ENCODE measurements at places on chromosomes 1 and 21.

DNA sequence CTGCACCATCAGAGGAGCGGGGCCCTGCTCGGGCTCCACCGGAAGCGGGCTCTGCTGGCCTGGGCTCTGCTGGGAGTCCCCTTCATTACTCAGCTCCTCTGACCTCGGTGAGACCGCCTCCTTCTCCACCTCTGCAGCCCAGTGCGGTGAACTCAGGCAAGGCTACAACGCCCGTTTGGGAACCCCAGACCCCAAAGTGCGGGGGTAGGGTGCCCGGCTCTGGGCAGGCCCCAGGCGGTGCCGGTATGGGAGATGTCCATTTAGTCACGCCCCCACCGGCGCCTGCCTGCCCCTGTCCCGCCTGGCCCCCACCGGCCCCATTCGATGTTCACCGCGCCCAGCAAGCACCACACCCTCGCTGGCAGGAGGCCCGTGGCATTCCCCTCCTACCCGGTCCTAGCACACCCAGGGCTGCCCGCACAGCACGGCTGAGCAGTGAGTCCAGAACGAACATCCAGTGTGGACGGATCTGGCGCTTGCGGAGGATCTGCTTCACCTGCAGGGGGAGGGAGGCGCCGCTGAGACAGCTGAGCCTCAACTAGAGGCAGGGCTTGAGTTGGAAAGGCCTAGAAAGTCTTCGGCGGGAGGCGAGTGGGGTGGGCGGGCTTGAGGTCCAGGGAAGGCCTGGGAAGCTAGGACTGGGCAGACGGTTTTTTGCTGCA is 10.0 kb downstream of the MAP3K6 start:
- DNase-seq, result no peak

GRCh38 chr1:185257950-185258208 is 59.2 kb downstream of the IVNS1ABP start:
- DNase-seq, result no peak

DNA sequence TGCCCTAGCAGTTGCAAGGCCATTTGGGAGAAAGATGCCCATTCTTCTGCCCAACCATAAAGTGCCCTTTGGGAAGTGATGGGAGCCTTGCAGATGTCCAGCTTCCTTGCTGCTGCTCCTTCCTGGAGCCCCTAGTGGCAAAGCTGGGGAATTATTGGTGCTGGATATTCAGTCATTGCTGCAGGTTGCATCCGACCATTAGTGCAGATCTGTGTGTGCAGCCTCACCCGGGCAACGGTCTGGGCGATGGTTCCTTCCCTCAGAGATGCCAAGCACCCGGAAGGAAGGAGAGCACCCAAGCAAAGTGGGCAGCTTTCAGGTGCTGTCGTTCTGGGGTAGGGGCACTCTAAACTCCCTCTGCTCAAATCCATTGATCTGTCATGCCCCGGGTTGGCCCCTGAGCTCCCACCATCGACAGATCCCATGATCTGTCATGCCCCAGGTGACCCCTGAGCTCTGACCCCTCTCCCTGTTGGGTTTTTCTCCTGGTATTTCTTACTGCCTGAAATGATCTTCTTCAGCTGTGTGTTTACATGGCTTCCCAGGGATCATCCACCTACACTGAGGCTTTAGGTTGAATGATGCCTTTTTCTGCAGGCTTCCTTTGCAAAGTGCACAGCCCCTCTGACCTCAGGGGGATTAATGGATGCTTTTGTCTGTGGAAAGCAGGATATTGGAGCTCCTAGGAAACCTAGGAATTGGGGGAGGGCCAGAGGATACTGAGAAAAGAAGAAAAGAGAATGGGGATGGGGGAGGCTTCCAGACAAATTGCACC is 467.5 kb downstream of the PTPRU start:
- no peak for DNase-seq

GRCh38 chr1:67948151-67949080 is 102.0 kb downstream of the DIRAS3 start:
- DNase-seq, result no peak

- no peak for DNase-seq
Observed at GRCh38 chr21:41048623-41049022, 119.3 kb upstream of the BACE2 start.

- no peak for DNase-seq
Observed at GRCh38 chr1:197388801-197389200, 120.7 kb downstream of the CRB1 start.

DNA sequence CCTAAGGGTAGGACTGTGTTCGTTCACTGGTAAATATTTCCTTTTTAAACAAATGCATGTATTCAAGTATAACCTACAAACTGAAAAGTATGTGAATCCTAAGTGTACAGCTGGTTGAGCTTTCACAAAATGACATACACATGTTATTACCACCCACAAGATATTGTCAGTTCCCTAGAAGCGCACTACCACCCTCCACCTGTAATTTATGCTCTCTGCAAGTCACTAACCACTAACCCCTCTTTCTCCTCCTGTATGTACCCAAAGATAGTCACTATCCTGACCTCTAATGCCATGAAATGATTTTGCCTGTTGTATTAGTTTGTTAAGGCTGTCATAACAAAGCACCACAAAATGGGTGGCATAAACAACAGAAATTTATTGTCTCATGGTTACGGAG is 82.8 kb upstream of the CHODL start:
- DNase-seq, result no peak

GRCh38 chr1:16164213-16165072 is 8.6 kb upstream of the EPHA2 start:
- DNase-seq, result no peak

GRCh38 chr1:234969011-234969441 is 159.6 kb downstream of the TOMM20 start:
- no peak for DNase-seq

- DNase-seq, result no peak
Observed at GRCh38 chr1:202682477-202682876, 27.8 kb downstream of the SYT2 start.

GRCh38 chr1:106768077-106768476 is 288.4 kb upstream of the PRMT6 start:
- no peak for DNase-seq

DNA sequence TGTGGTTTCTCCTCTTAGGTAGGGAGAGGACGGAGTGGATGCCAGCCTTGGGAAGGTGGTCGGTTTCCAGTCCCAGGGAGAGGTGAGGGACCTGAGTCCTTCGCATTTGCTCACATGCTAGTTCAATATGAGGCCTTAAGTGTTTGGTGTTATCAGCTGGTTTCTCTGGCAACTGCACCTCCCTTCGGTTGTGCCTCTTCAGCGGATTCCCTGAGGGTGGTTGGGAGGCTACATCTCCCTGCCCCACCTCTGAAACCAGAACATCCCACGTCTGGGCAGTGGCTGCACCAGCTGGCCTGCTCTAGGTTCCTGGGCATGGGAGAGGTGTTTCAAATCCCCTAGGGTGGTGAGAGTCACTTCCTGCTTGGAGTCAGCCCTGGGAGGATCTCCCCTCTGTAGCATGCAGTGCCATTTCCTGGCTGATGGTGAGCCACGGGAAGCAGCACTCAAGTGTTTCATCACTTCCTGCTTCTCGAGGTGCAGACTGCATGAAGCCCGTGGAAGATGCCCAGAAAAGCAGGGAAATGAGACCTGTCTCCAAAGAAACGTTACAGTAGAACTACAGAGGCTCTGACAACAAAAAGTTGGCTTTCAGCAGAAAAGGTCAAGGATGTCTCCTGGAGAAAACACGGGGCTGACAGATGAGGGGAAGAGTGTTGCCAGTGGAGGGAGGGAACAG is 4.5 kb downstream of the TMEM125 start:
- DNase-seq, result no peak

- no peak for DNase-seq
Observed at GRCh38 chr1:190098756-190099155, 378.9 kb downstream of the BRINP3 start.

GRCh38 chr1:214550013-214550856 is 1.2 kb downstream of the PTPN14 start:
- DNase-seq, result no peak

DNA sequence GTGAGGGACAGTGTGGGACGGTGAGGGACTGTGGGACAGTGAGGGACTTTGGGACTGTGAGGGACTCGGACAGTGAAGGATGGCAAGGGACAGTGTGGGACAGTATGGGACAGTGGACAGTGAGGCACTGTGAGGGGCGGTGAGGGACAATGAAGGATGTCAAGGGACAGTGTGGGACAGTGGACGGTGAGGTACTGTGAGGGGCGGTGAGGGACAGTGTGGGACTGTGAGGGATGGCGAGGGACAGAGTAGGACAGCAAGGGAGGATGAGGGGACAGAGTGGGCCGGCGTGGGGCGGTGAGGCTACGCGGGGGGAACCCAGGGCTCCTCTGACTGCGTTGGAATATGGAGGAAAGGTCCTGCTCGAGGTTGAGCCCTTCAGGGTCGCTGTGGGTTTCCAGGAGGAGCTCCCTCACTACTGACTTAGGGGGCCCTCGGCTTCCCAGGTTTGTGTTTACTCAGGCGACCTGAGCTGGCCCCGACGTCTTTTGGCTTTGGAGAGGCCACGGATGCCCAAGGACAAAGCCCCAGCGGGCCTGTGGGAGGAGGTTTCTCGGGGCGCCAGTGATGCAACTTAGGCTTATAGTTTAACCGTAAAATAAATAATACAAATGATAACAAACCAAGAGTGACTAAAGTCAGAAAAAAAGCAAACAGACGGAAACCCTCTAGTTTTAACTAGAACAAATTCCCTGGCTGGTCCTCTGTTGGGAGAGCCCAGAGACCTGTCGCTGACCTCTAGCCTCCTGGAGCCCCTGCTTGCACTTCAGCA is 1.1 kb upstream of the ERRFI1 start:
- no peak for DNase-seq

DNA sequence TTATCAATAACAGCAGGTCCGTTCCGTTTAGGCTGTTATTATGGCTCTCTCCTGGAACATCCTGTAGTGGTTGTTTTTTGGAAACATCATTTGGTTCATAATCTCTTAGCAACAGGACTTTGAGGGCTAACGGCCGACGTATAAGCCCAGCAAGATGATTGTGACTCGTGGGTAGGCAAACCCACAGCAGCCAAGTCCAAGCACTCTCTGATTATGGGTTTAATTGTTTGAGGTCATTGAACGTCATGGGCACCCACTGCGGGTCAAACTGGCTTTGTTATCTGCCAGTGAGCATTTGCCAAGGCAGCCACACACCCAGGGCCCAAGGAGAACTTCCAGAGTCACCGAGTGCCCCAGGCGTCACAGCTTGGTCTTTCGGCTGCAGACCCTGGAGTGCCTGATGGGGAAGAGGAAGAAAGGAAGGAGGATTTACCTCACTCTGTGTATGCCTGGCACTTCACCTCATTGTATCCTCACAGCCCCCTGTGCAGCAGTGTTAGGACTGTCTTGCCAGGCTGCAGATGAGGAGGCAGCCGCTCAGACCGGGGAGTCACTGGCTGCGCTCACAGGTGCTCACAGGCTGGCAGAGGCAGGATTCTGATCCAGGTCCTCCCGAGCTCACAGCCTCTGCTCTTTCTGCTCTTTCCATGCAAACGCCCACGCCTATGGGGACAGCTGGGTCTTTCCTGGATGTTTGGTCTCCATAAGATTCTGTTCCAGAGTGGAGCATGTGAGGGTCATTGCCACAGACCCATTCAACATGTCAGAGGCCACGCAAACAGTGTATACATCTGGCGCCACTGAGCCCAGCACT is 30.8 kb upstream of the EPS8L3 start:
- DNase-seq, result no peak

- DNase-seq, result no peak
Observed at GRCh38 chr1:22576617-22577016, 13.3 kb downstream of the EPHA8 start.

DNA sequence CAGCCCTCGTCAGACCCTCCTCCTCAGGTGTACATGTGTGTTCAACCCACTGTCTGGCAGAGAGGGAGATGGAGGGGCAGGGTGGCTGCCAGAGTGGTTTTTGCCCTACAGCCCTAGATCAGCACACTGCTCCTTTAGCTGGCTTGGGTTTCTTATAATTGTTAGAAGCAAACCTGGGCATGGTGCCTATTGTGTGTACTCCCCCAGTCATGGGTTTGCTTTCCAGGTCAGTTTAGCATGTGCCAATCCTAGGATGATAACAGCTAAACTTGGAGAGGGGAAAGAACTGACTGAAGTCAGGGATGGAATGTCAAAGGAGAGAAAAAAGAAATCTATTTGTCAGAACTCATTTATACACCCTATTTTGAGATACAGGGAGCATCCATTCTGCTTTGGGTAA is 63.3 kb downstream of the UCK2 start:
- no peak for DNase-seq

GRCh38 chr1:8520483-8520966 is 202.6 kb downstream of the SLC45A1 start:
- DNase-seq, result no peak

GRCh38 chr1:151833172-151833900 is 1.7 kb upstream of the RORC start:
- no peak for DNase-seq

DNA sequence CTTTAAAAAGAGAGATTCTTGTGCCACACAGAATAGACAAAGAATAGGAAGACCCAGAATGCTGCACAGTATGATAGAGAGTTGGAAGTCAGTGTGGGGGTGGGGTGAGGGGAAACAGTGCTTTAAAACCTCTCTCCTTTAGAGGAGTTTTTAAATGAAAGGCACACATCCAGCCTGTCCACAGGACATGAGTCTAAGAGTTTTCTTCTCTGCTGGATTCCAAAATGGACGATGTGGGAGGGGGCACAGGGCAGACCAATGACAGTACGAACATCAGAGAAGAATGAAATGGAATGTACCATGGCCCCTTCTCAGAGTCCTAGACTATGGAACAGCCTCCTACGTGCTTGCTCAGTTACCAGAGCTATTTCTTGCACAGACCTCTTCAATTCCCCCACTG is 458.2 kb upstream of the DAB1 start:
- no peak for DNase-seq

GRCh38 chr1:54978528-54979326 is 1.7 kb upstream of the TMEM61 start:
- no peak for DNase-seq

DNA sequence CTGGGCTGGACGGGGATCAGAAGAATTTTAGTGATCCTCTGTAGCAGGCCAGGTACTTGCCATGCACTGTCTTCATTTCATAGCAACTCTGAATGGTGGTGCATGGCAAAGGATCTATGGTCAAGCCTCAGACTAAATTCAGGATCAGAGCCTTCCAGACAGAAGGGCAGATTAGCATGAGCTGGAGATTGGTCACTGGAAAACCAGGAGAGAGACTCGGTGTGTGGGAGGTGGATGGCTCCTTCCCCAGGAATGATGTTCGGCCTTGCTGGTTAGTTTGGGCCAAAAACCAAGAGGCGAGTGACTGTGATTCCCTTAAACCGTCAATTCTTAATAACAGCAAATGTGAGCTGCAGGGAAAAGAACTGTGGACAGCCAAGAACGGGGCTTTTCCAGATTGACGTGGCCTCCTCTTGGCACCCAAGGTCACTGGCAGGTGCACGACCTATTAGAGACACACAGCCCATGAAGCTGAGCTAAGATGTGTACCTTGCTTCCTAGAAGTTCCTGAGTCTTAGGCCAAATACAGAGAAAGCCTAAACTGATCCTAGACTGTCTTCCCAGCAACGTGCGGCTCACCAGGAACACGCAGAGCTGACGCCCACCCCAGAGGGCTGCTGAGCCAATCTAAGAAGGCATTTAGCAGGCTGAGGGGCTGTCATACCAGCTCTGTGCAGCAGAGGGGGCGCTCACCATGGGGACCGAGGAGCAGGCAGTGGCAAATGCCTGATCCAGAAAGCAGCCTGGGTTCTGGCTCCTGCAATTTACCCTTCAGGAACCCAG is 18.5 kb downstream of the ALDH4A1 start:
- DNase-seq, result peak; percentile 19
